Fibroblast of villous mesenchyme (primary cell): ENCODE measurements at places on chromosomes 7 and 10. TPM values are rescaled to one million over a fixed set of nuclear protein-coding genes. Genes with fewer than 3 reads are reported as not detected.

Gene C10orf105
- under 0.01 TPM in 1 of 2 replicates, not detected in the other for total RNA-seq

Gene GPR85
- 2.6 TPM in 2 replicates for total RNA-seq

Gene DNAJC30
- 2.3 and 3.0 TPM in 2 replicates for total RNA-seq

Gene COL26A1
- not detected in 2 replicates for total RNA-seq

Gene NUTM2D
- 0.43 and 0.97 TPM in 2 replicates for total RNA-seq

Gene TFPI2
- total RNA-seq, result 140 and 218 TPM in 2 replicates

Gene GIMAP1
- total RNA-seq, result not detected in 2 replicates

Gene FOXK1
- 30.6 and 32.8 TPM in 2 replicates for total RNA-seq

Gene ADIRF
- 2.6 and 5.2 TPM in 2 replicates for total RNA-seq

Gene TMEM130
- 1.3 and 1.9 TPM in 2 replicates for total RNA-seq

Gene GIMAP5
- total RNA-seq, result not detected in 2 replicates

Gene PRSS37
- total RNA-seq, result not detected in 2 replicates

Gene MYOZ1
- 0.32 and 0.43 TPM in 2 replicates for total RNA-seq

Gene MYH16
- total RNA-seq, result not detected in 2 replicates

Gene GPR15LG
- not detected in 2 replicates for total RNA-seq

Gene TBRG4
- total RNA-seq, result 69.6 and 80.7 TPM in 2 replicates

Gene SH2B2
- 0.43 and 0.97 TPM in 2 replicates for total RNA-seq

Gene TEX36
- total RNA-seq, result not detected in 2 replicates

Gene EBF3
- total RNA-seq, result 0.32 and 6.0 TPM in 2 replicates

Gene MYO3A
- not detected in 2 replicates for total RNA-seq

Gene FAM221A
- 0.43 and 0.64 TPM in 2 replicates for total RNA-seq

Gene CYP17A1
- not detected in 2 replicates for total RNA-seq

Gene AKR1C3
- total RNA-seq, result 5.8 and 16.4 TPM in 2 replicates

Gene SPOCK2
- under 0.01 TPM in 1 of 2 replicates, not detected in the other for total RNA-seq

Gene PALD1
- 0.32 TPM in 1 of 2 replicates, not detected in the other for total RNA-seq

Gene MCM10
- 7.8 and 8.1 TPM in 2 replicates for total RNA-seq

Gene MBL2
- not detected in 2 replicates for total RNA-seq

Gene SLC26A3
- not detected in 2 replicates for total RNA-seq

Gene CRYGN
- total RNA-seq, result under 0.01 TPM in 1 of 2 replicates, not detected in the other

Gene TCF7L2
- total RNA-seq, result 7.1 and 12.5 TPM in 2 replicates

Gene GPR26
- not detected in 2 replicates for total RNA-seq

Gene POP7
- total RNA-seq, result 34.1 and 46.7 TPM in 2 replicates
